ENCODE measurements at places on chromosomes 4 and X. TPM values are rescaled to one million over a fixed set of nuclear protein-coding genes. Genes with fewer than 3 reads are reported as not detected.
A peak's percentile ranks its signal among the peaks of the same experiment; 100 is the strongest.

- no peak for DNase-seq
These were observed 72.5 kb downstream of the UBE2K start for GRCh38 chr4:39770471-39770870.

The SLC49A3 gene
- not detected for total RNA-seq

- no peak for DNase-seq
These were observed 130.8 kb downstream of the BANK1 start for GRCh38 chr4:101921370-101921769.

DNA sequence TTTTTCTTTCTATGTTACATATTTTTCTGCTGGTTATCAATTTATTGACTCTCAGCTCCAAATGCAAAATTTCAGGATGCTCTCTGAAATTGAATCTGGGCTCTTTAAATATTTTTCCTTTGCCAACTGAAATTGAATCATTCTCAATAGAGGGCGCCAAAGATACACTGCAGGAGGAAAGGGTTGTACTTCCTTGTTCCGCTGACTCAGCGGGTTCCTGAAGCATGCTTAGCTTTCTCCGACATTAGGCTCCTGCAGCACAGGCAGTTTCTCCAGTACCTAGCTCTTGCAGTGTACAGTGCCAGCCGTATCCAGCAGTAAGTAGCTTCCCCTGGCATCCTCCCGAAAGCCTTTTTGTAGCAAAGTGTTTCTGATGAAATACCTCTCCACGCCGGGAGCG, 28.8 kb upstream of the CFAP47 start:
- peak; percentile 1 for DNase-seq

The XK gene
- not detected for total RNA-seq

The ARX gene
- total RNA-seq = not detected

The UGT2A1 gene
- total RNA-seq = not detected

The SMPX gene
- not detected for total RNA-seq

- no peak for DNase-seq
These were observed 46.8 kb upstream of the GC start for GRCh38 chr4:71830497-71831190.

GRCh38 chrX:152932598-152933175, 34.8 kb downstream of the ZNF185 start:
- no peak for DNase-seq

The NAP1L5 gene
- total RNA-seq = 5.4 TPM

The RBM47 gene
- 49.7 TPM for total RNA-seq

- no peak for DNase-seq
These were observed 31.6 kb upstream of the ARHGEF6 start for GRCh38 chrX:136812286-136812685.

The CLCN5 gene
- 5.8 TPM for total RNA-seq

GRCh38 chr4:54802336-54802735, 144.6 kb downstream of the KIT start:
- no peak for DNase-seq

GRCh38 chrX:46819136-46819535, 17.7 kb upstream of the RP2 start:
- DNase-seq = no peak

DNA sequence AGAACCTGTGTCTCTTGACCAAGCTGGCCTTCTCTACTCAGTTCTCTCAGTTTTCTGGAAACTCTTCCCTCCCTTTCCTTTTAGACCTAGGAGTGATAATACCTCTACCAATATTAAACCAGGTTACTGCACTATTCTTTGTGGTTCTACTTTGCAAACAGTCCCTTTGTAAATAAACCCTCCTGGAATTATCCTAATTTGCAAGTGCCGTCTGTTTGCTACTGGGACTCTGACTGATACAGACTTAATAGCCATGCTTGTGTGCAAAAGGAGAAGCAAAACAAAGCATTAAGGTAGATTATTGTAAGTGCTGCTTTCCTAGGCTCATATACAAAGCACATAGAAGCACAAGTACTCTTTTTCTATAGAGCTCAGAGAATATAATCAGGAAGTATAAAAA, 507.0 kb downstream of the INPP4B start:
- no peak for DNase-seq

The PPP1R2C gene
- not detected for total RNA-seq

DNA sequence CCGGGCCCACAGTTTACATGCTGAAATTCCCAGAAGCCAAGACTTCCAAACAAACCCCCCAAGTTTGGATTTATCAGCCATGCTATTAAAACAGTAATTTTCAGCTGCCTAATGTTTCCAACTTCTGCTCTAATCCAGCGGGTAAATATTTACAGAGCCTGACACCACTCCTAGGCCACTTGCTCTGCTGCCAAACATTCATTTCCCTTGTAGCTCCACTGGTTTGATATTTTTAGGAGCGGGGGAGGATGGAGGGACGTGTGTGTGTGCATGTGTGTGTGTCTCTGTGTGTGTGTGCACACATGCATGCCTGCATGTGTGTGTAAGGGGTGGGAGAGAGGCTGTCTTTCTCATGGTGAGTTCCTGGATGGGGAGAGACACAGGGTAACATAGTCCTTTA, 115.7 kb upstream of the PJA1 start:
- DNase-seq = no peak

The TRIM75 gene
- total RNA-seq = not detected

The LRCH2 gene
- 0.12 TPM for total RNA-seq

The MAOA gene
- total RNA-seq = 1.1 TPM

- no peak for DNase-seq
These were observed 14.7 kb upstream of the SH3KBP1 start for GRCh38 chrX:19902110-19902509.

- peak; percentile 81 for DNase-seq
These were observed 775 bp downstream of the KCTD8 start for GRCh38 chr4:44447563-44448504.
